ENCODE measurements at places on chromosomes 6 and 20.

DNA sequence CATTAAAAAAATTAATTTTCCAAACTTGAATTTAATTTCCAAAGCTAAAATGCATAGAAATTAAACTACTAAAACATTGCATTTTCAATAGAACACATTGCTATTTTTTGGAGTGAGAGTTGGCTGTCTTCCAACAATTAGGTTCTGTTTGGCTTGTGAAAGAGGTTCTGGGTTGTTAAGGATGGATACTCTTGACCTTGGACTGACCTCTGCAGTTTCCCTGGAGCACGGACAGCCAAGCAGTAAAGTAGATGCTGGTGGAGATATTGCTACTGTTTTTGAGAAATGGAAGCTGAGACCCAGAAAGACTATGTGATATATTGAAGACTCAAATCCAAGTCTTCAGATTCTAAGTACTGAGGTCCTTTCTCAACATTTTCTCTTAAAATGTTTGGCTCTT lies 95.9 kb upstream of the CHD6 start:
- no peak for DNase-seq

DNA sequence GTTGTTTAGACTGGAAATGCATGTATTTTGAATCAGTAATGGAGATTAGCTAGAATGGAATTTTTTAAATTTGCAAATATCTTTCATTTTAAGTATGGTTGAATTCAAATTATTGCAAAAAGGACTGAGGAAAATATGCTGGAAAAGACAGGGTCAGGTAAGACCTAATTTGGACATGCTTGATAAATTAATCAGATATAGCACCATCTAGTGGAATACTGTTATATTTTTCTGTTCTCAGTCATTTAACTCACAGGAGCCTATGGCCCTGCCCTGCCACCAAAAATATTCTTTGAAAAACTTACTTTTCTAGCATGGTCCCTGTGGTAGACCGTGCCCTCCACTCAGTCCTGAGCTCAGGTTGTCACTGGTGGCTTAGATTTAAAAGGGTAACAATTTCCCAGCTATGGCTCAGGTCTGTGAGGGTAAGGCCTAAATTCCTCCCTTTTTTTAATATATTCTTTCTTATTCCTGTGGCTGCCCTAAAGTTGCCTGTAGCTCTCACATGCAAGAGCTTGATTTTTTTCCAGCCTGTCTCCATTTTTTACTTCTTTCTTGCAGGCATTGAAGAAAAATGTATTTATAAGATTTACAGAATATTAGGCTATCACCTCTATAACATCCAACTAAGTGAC lies 25.3 kb upstream of the KIAA1586 start:
- peak; percentile 53 for DNase-seq

DNA sequence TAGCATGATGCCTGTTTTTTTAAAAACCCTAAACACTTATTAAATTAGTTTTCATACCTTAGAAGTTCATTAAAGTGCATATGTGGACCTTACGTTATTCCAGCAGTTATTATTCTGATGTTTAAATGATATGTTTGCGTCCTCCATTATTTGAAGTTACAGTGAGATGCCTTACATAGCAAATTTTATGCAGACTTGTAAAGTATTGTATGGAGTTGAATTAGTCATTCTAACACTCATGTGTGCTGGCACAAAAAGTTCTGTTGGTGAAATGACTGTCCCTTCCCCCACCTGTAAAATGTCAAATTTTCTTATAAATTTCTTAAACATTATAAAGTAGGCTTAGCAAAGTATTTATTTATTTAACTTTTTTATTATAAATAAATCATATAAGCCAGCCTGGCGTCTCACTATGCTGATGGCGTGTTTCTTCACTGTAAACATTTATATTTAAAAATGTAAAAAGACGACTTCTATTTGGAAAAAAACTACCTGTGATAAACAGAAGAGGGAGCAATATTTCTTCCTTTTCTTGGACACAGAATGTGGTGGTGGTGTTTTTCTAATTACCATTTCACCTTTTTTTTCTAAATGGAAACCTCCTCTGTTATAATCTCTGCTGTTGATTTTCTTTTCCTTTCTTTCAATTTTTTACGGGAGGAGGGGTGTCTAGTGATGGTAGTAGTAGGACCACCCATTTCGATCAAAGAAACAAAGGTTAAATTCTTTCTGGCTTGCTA lies 155.4 kb downstream of the RFPL4B start:
- DNase-seq = peak; percentile 27

DNA sequence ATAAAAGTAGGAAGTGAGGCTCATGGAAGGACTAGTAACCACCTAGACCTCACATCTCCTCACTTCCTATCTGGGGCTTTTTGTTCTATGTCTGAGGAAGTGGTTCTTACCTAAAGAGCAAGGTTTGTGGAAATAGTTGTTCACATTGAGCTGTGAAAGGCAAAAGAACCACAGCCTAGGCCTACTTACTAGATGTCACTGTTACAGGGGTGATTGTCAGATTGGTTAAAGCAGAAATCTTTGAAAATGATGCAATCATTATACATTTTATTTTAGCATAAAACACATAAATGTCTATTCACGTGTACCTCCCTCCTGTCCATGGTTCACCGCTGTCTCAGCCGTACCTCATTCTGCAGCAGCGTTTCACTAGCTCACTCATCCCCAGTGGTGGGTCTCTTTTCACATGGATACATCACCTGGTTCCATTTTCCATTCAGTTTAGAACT lies 268.8 kb downstream of the TMEM242 start:
- DNase-seq = no peak

- no peak for DNase-seq
These were observed 63.9 kb upstream of the RCAN2 start for GRCh38 chr6:46555129-46555528.

- DNase-seq = no peak
These were observed 12.8 kb downstream of the KCTD20 start for GRCh38 chr6:36455486-36456027.

GRCh38 chr6:89763550-89763949 lies 56.0 kb downstream of the MDN1 start:
- DNase-seq = no peak

DNA sequence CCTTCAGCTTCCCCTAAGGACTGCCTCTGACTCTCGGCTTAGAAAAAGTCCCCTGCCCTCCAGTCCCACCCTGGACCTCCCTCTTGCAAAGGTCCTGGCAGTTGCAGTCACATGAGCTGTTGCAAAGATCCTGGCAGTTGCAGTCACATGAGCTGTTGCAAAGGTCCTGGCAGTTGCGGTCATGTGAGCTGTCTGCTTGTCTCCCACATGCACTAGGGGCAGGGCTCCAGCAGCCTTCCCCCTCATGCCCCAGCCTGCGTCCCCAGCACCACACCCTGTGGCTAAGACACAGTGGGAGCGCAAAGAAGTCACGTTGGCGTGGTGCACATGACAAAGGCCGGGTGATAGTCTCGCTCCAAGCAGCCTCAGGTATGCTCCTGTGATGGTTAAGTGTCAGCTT lies 82.9 kb downstream of the ZNF217 start:
- DNase-seq = no peak

DNA sequence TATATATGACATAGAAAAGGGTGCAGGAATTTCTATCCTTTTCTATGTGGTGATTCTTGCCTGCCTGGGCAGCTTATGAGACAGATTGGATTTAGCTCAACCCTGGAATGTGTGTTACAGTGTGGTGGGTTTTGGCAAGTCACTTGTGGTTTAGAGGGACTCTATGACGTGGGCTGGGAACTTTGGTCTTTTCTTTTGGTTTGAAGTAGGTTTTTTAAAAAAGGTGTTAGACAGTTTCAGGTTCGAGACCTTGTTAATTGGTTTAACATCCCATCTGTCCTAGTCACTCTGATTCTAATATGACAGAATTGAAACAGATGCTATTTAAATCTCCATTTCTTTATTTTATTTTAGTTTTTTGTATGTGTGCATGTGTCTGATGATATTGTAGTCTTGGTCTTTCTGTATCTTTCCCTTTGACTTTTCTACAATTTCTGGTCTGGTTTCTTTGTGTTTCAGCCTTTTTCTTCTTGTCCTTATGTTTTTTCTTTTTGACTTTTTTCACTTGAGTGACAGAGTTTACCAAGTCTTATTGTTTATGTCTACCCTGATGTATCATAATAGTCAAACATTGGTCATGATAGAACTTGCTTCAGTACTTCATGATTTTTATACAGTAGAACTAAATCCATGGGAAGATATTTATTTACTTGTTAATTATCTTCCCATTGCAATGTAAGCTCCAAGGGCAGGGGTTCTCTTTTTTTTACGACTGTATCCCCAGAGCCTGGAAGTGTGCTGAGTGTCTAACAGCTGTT lies 174.3 kb downstream of the CDKAL1 start:
- no peak for DNase-seq

DNA sequence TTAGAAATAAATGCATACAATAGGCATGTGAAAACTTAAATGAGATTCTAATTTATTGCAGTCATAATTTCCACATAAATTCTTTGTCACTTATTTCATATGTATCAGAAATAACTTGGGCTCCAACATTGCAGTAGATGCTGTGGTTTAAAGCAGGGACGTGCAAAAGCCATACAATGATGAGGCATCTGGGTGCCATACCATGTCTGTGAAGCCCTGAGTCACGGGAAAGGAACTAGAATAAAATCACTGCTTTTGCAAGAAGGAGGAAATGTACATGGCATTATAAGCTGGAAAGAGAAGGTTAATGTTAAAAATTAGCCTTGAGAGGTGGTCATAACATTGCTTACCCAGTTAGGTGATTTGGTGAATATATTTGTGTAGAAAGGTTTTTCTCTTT lies 180.4 kb downstream of the SASH1 start:
- peak; percentile 97 for DNase-seq

GRCh38 chr20:9503526-9504245 lies 10.7 kb upstream of the LAMP5 start:
- peak; percentile 38 for DNase-seq

GRCh38 chr6:11618533-11618932 lies 81.0 kb downstream of the TMEM170B start:
- DNase-seq = peak; percentile 58

DNA sequence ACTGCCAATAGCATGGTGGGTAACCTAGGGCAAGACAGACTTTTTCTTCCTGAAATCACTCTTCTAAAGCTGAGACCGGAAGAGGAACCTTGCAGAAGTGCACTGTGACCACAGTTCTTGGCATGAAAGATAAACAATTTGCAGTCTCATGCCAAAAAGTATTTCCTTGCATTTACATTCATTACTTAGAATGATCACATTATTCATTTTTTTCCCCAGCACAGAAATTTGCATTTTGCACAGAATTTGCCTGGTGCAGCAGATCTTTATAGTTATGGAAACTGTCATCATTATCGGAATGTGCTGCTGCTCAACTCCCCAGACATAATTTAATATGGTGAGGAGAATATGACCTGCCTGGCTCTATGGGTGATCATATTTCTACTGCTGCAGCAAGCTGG lies 42.2 kb upstream of the EDN3 start:
- DNase-seq = no peak

- peak; percentile 48 for DNase-seq
These were observed 164.6 kb downstream of the MTFR2 start for GRCh38 chr6:136085370-136086115.

DNA sequence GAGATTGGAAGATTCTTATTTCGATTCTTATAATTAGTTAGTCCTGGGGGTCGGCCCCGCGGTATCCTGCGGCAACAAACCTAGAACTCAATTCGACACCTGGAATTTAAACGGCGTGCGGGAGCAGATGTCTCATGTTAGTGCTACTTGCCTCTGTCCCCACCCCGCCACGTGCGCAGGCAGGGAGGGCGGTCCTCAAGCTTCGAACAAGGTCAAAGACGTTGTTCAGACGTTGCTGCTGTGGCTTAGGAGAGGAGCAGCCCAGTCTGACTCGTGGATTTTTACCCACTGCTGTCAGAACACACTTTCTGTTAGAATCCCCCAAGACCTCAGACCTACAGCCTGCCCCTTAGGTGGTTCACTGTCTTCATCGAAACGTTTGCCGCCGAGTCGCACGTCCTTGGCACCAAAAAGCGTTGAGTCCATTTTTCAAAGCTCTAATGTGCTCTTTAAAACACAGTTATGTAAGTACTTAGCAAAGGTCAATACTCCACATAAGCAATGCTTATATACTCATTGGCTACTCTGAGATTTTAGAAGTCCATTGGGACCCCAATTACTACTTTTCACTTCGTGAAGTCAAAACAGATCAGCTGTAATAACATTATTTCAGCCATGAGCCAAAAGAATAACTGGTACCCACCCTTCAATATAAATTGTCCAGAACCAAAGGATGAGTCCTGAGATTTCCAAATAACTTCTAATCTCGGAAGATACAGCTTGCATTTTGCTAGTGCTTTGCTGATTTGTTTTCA lies 2.7 kb upstream of the C6orf62 start:
- DNase-seq = no peak

DNA sequence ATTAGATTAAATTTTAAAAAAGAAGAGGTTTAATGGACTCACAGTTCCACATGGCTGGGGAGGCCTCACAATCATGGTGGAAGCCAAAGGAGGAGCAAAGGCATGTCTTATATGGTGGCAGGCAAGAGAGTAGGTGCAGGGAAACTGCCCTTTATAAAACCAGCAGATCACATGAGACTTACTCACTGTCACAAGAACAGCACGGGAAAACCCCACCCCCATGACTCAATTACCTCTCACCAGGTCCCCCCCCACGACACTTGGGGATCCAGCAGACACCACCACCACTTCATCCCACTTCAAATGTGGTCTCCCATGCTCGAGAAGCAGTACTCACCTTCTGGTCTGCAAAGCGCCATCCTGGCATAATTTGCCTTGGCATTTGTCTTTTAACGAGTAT lies 24.6 kb downstream of the MTFR2 start:
- DNase-seq = peak; percentile 21

GRCh38 chr6:156816505-156816904 lies 39.3 kb downstream of the ARID1B start:
- no peak for DNase-seq

- DNase-seq = no peak
These were observed 86.2 kb upstream of the ARID1B start for GRCh38 chr6:156691018-156691417.

- DNase-seq = no peak
These were observed 34.0 kb upstream of the PI16 start for GRCh38 chr6:36920546-36920945.

GRCh38 chr6:18820725-18821124 lies 433.6 kb downstream of the RNF144B start:
- no peak for DNase-seq

DNA sequence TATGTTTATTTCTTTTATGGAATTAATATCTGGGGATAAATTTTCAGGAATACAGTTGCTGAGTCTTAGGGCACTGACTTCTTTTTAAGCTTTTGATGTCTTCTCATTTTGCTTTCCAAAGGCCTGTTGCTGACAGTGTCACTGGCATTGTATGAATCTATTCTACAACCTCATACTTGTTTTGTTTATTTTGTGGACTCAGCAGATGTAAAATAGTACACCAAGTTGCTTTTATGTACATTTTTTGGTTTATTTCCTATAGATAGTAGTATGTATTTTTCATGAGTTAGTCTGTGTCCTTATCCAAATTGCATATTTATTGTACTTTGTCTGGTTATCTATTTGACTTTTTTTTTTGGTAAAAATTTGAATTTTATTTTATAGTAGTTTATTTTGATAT lies 35.0 kb downstream of the FAM162B start:
- DNase-seq = no peak

DNA sequence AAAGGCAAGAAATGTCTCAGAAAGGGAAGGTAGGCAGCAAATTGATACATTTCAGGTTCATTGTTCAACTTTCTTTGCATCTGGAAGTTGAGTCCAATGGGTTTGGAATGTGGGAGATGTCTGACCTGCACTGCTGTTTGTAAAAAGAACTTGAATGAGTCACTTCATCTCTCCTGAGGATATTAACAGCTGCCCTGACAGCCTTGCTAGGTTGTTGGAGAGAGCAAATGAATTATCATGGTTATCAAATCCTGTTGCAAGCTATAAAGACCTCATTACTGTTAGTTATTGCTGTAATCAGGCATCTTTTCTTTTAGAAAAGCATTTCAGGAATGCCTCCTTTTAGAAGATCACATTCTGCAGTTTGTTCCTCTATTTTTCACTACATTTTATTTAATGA lies 23.0 kb upstream of the FLRT3 start:
- DNase-seq = no peak

Measured in EL (cell line).